LoVo (cell line): ENCODE measurements at places on chromosomes 1 and 21.

GRCh38 chr1:27145934-27146354 is 9.0 kb downstream of the SLC9A1 start:
- no peak for DNase-seq

GRCh38 chr1:107941531-107941930 is 23.4 kb downstream of the VAV3 start:
- no peak for DNase-seq

GRCh38 chr1:147541672-147542568 is 619 bp downstream of the BCL9 start:
- DNase-seq: no peak

DNA sequence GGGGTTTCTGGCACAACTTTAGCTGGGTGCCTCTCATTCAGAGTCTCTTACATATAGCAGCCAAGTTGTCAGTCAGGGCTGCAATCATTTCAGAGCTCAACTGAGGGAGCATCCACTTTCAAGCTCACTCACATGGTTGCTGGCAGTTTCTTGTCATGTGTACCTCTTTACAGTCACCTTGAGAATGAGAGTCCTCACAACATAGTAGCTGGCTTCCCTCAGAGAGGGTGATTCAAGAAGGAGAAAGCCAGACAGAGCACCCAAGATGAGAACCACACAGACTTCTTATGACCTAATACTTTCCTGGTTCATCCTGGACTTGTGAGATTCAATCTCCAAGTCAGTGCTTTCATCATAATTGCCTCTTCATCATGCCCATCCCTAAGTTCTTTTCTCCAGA is 57.2 kb downstream of the DPT start:
- no peak for DNase-seq

- peak; percentile 12 for DNase-seq
Observed at GRCh38 chr1:160284220-160284781, 632 bp downstream of the PEX19 start.

GRCh38 chr21:34815831-34816705 is 147.3 kb downstream of the CLIC6 start:
- no peak for DNase-seq

DNA sequence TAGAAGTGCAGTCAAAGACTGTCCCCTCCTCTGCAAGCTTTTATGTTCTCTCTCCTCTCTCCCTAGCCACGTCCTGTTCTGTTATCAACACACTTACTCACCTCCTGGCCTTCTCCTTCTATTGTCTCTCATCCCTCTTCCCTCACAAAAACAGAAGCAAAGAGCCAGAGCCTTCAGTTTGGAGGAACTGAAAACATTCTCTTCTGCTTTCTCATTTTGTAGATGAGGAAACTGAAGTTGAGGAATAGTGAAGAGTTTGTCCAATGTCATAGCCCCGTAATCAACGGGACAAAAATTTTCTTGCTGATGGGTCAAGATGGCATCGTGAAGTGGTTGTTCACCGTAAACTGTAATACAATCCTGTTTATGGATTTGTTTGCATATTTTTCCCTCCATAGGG is 1.9 kb downstream of the NLRP3 start:
- DNase-seq: no peak

- no peak for DNase-seq
Observed at GRCh38 chr1:152752225-152752624, 5.6 kb upstream of the KPRP start.

GRCh38 chr21:29601047-29601446 is 302.3 kb downstream of the BACH1 start:
- DNase-seq: no peak

GRCh38 chr1:2132222-2133038 is 62.1 kb downstream of the FAAP20 start:
- no peak for DNase-seq

DNA sequence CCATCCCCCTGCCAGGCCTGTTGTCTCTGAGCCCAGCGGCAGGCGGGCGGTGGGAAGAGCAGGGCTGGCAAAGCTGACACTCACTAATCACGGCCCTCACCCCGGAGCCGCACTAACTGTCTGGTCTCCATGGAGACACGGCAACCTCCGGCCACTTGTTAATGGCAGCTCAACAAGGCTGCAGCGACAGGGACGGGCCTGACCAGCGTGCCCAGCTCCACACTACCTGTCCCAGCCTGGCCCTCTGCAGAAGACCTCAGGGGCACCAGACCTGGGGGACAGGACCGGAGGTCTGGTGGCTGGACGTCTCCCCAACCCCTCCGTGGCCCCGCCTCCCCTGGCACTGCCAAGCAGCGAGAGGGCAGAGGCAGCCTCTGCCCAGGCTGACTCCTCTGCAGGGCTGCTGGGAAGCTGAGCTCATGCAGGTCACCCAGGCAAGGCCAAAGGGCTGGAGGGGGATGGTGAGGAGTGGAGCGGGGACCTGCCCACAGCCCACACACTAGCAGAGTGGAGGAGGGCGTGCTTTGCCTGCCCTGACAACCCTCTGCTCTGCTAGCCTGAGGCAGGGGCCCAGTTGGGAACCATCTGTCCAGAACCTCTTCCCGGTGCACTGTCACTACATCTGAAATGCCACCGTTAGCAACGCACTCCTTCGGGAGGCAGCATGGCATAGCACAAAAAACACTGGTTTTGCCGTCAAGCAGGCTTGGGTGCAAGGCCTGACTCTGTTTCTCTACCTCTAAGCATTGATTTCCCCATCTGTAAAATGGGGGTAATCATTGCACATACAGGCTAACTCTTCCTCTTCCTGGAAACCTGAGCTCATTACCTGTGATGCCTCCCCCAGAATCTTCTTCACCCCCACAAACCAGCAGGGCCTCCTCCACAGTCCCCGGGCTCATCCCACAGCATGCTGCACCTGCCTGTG is 29.6 kb upstream of the WASF2 start:
- DNase-seq: no peak

DNA sequence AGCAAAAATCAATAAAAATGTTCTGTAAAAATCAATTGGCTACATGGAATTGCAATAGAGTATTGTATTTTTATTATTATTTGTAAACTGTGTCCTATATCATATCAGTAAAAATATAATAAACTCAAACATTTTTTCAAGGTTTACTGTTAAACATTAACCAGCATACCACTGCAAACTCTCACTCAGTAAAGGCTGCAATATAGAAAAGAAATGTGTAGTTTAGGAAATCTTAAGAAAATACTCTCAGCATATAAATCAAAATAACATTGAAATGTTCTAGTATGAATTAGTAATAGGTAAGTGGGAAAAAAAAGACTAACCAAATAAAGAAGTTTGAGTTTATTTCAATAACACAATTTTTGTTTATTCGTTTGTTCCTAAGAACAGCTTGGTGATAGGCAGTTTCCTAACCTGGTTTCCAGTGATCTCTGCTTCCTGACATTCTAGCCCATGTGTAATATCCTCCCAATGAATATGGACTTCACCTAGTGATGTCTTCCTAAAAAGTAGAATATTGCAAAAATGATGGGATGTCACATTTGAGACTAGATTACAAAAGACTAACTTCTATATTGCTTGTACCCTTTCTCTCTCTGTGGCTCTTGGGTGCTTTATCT is 870.1 kb downstream of the BRINP3 start:
- DNase-seq: no peak

DNA sequence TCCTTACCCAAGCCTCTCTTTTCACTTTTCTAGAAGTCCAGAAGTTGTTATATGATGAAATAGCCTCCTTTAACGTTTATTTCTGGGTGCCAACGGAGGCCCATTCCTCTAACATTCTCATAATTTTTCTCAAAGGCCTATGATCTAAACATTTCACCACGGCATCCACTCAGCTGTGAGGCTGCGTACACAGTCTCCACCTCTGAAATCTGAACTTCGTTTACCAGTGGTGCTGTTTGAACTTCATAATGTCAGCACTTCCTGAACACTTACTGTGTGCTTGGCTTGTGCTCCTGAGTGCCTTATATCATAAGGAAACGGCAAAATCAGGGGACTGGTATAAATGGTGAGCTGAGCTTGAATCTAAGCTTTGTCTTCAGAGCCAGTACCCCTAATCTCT is 12.0 kb upstream of the RBP7 start:
- no peak for DNase-seq

DNA sequence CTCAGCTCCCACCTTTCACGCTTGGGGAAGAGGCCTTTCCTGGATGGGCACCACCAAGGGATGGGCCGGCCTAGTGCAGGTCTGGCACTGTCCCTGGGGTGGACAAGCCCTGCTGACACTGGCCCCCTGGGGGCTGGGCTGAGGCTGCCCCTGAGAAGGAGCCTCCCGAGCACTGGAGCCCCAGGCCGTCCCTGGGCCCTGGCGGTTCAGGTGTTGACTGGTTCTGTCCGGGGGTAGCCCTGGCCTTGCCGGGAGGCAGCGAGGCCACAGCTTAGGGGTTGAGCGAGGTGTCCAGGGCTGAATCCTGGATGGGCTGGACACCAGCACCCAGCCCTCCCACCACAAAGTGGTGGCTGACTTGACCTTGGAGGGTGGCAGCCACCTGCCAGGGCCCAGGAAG is 49.7 kb upstream of the ACTRT2 start:
- no peak for DNase-seq

- DNase-seq: no peak
Observed at GRCh38 chr1:93087532-93087931, 8.4 kb downstream of the MTF2 start.

DNA sequence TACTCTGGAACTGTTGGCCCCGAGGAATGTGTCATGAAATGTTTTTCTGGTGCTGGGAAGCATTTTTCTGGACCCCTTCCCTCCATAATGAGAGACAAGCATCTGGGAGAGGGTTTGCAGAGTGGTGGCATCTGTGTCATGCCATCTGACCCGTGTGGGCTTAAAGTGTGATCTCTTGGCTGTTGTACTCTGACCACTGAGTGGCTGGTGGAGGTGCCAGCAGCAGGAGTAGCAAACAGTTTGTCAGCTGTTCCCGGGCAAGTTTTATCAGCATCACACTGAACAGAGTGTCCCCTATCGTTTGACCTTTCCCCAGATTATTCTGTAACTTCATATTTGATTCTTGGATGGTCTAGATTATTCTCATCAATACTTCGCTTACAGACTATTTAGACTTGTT is 150.1 kb downstream of the HHAT start:
- no peak for DNase-seq

DNA sequence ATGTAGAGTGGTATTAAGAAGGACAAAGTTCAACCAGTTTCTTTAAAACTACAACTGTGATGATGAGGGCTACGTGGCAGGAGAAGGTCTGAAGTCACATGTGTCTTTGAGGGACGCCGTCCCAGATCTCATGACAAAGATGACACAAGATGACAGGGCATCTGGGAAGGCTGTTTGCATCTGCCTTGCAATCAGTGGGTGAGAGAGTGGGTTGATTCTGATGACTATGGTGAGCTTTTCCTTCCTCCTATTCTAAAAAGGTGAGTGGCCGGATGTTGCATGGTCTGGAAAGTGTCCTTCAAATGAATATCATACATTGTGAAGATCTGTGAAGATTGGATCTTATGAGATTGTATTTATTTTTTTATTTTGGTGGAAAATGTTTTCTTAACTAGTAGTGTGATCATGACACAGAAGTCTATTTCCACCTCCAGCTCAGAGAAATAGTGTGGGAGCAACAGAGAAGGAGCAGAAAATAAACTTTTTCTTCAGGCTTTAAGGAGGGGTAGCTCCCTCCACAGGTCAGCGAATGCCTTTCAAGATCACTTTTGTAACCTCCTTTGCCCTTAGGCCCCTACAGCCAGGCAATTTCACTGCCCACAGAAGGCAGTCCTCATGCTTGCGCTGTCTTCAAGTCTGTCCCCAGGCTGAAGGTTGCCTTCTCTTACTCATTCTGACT is 76.0 kb upstream of the ATF3 start:
- no peak for DNase-seq

- DNase-seq: no peak
Observed at GRCh38 chr21:22650226-22650625, 1652.0 kb downstream of the NCAM2 start.

- DNase-seq: peak; percentile 20
Observed at GRCh38 chr1:225737161-225737560, 40.5 kb upstream of the SRP9 start.

GRCh38 chr21:44433791-44434567 is 21.3 kb upstream of the LRRC3 start:
- no peak for DNase-seq

- no peak for DNase-seq
Observed at GRCh38 chr1:241240069-241240468, 116.9 kb downstream of the RGS7 start.

- DNase-seq: no peak
Observed at GRCh38 chr1:232909752-232910151, 40.7 kb upstream of the NTPCR start.

- no peak for DNase-seq
Observed at GRCh38 chr1:226884966-226885820, 14.8 kb downstream of the PSEN2 start.

- DNase-seq: no peak
Observed at GRCh38 chr1:10189659-10190058, 20.7 kb upstream of the KIF1B start.

DNA sequence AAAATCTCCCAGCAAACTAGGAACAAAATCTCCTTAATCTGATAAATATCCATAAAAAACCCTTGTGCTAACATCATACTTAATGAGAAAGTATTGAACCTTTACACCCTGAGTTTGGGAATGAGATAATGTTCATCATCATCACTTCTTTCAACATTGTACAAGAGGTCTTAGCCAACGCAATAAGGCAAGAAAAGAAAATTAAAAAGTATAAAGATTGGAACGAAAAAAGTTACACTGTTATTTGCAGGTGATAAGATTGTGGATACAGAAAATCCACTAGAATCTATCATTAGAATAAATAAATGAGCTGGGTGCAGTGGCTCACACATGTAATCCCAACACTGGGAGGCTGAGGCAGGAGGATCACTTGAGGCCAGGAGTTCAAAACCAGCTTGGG is 76.7 kb downstream of the UBR4 start:
- no peak for DNase-seq

- DNase-seq: no peak
Observed at GRCh38 chr1:207702317-207702716, 49.5 kb upstream of the CD46 start.

GRCh38 chr1:229158341-229158921 is 112.5 kb upstream of the RAB4A start:
- DNase-seq: no peak
